Fibroblast of skin of left biceps (primary cell): ENCODE measurements at places on chromosomes 6 and 20.

DNA sequence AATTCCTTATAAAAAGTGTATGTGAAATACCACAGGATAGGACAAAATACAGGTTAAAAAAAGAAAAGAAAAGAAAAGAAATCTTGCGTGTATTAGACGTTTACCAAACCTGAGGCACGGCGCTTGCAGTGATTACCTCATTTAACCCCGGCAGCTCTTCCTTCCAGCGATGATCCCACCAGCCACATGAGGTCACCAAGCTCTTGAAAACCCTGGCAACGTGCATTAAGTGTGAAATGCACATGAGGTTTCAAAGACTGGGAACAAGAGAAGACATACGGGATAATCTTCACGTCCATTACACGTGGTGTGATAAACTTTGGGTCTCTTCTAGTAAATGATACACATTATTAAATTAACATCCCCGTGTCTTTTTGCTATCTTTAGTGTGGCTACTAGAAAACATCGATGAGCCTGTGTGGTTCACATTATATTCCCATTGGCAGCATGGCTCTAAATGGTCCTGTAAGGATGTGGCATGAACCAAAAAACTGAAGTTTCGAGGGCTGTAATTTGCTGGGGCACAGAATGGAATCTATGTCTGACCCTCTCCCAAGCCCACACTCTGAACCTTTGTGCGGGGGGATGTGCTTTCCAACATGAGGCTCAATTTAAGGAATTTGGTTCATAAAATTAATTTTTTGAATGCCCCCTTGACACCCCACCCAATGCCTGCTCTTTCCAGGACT lies 59.2 kb upstream of the THBS2 start:
- DNase-seq = no peak

- no peak for DNase-seq
Observed at GRCh38 chr20:3473944-3474343, 3.1 kb downstream of the ATRN start.

DNA sequence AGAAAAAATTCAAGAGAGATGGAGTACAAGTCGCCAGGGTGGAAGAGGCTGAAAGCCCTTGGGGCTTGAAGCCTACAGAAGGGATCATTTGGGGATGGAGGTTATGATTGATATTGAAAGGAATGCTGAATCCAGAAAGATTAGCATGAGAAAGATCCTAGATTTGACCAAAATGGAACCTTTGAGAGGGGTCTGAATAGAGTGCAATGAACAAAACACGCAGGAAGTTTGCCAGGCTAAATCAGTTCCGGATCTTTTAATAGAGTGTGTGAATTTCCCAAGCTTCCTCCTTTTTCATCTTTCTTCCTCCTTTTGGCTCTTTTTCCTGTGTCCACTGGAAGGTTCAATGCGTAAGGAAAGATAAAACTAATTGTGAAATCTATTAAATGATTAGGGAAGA lies 15.3 kb downstream of the IPCEF1 start:
- no peak for DNase-seq

DNA sequence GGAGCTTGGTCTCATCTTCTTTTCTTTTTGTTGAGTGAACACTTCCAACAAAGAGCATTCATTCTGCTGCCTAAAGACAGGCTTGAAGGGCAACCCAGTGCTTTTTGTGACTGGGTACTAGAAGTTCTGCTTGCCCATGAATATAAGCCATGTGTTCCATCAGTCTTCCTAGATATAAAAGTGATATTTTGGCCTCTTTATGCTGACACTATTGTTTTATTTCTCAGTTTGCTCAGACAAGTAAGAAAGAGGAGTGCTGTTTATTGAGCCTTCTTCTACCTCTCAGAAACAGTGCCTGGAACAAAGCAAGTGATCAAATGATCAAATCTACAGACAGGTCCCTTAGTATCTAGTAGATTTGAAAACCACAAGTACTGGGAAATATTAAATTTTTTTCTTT lies 2.4 kb upstream of the DTNBP1 start:
- no peak for DNase-seq

GRCh38 chr6:139442188-139442671 lies 67.8 kb upstream of the CITED2 start:
- no peak for DNase-seq
